BJ (cell line): ENCODE measurements at places on chromosomes 3 and 15.

GRCh38 chr3:52781741-52782140 is 4.3 kb downstream of the ITIH1 start:
- DNase-seq: no peak

DNA sequence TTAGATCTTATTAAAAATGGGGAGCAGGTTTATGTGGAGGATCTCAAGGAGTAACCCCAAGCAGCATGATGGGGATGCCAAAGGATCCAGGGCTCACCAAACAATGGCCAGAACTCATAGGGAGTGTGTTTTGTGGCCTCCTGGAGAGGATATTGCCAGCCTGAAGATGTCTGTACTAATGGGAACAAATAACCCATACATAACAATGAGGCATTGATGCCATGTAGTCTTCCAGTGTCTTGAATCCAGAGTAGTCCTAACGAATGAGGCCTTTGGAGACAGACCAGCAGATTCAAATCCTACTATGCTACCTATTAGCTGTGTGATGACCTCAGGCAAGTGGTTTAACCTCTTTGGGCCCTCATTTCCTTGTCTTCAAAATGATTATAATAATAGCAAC is 45.0 kb upstream of the CMSS1 start:
- no peak for DNase-seq

- no peak for DNase-seq
Observed at GRCh38 chr3:160804762-160805161, 48.7 kb downstream of the PPM1L start.

- DNase-seq: no peak
Observed at GRCh38 chr3:121913305-121913990, 19.2 kb downstream of the SLC15A2 start.

- no peak for DNase-seq
Observed at GRCh38 chr3:25658836-25659235, 5.9 kb downstream of the TOP2B start.

GRCh38 chr15:48653913-48654670 is 8.6 kb upstream of the FBN1 start:
- DNase-seq: no peak

- no peak for DNase-seq
Observed at GRCh38 chr3:137294839-137295238, 337.1 kb downstream of the IL20RB start.
